ENCODE measurements at places on chromosomes 16 and 17. TPM values are rescaled to one million over a fixed set of nuclear protein-coding genes. Genes with fewer than 3 reads are reported as not detected.

The MYH13 gene
- total RNA-seq = not detected

The IRF8 gene
- total RNA-seq = 1.4 TPM

The CBX4 gene
- total RNA-seq = 65.7 TPM

The GRB7 gene
- not detected for total RNA-seq

The GFER gene
- total RNA-seq = 19.6 TPM

GRCh38 chr17:80882926-80883685 is 108.5 kb upstream of the CHMP6 start:
- no peak overlapping the region for H3K4me3 ChIP-seq
- no peak overlapping the region for H3K27ac ChIP-seq
- no peaks in the 10 kb centered on the region for H3K27me3 ChIP-seq
- H3K36me3 ChIP-seq = peaks cover 26% of the 10 kb centered on the region
- peaks cover under 1% of the 10 kb centered on the region for H3K4me1 ChIP-seq
- DNase-seq = no peak

DNA sequence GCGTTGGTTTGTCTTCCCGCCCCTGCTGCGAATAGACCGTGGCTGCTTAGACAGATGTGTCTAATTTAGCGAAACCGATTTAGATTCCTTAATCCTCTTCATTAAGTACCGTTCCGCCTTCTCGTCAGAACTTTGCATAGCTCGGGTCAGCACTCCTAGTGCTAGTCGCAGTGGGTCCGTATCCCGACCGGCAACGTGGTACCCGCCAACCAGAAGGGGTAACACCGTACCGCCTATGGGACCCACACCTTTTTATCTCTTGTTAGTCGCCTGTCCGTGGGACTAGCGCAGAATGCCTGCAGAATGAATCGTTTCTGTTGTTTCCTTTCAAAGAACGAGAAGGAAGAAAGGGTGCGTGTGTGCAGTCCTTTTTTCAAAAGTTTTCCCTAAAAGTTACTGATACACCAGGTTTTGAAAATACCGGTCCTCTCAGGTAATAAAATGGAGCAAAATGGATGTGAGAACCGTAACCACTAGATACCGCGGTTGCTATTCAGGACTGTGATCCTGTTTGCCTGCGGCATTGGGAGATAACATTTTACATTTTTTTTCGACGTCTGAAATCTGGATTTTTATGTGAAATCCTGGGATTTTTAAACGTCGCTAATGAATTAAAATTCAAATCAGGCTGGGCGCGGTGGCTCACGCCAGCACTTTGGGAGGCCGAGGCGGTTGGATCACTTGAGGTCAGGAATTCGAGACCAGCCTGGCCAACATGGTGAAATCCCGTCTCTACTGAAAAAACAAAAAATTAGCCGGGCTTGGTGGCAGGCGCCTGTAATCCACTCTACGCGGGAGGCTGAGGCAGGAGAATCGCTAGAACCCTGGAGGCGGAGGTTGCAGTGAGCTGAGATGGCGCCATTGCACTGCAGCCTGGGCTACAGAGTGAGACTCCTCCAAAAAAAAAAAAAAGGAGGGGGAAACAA is 998 bp upstream of the SRSF1 start:
- peak overlapping the region; percentile 98 for H3K4me3 ChIP-seq
- DNase-seq = no peak
- H3K27me3 ChIP-seq = no peaks in the 10 kb centered on the region
- H3K4me1 ChIP-seq = peaks cover 37% of the 10 kb centered on the region
- H3K36me3 ChIP-seq = peaks cover 28% of the 10 kb centered on the region

DNA sequence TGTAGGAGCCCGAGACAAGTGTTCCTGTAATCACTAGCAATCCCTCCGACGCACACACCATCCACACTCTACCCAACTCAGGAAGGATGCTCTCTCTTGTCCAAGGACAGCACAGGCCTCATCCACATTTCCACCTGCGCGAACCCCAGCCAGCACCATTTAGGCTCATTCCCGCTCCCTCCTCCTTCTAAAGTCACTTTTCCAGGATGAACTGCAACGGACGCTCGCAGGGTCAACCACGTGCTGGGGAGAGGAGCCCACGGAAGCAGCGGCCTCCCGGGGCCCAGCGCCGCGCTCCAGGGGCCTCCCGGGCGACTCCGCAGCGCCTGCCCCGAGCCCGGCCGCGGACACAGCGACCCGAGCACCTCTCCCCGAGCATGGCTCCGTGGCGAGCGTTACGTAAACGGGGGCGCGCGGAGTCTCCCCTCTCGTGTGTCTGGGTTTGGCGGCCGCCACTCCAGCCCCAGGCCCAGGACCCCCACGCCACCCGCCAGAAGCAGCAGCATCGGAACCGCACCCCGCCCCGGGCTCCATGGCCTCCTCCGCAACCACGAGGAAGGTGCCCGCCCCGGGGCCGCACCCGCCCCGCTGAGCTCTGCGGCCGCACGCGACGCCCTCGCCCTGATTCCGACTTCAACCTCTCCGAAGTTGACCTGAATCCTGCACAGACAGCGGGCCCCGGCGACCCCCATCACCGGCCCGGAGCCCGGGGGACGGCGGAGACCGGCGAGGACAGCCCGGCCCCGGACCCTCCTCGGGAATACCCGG is 668 bp downstream of the USP36 start:
- peak overlapping the region; percentile 95 for H3K27ac ChIP-seq
- H3K36me3 ChIP-seq = peaks cover 28% of the 10 kb centered on the region
- H3K4me1 ChIP-seq = peaks cover 40% of the 10 kb centered on the region
- peak overlapping the region; percentile 74 for H3K4me3 ChIP-seq
- DNase-seq = peak; percentile 73
- no peaks in the 10 kb centered on the region for H3K27me3 ChIP-seq

- no peak for DNase-seq
- H3K36me3 ChIP-seq = no peaks in the 10 kb centered on the region
- no peak overlapping the region for H3K4me3 ChIP-seq
These were observed 18.7 kb upstream of the ARHGAP17 start for GRCh38 chr16:25033852-25034251.

GRCh38 chr17:18084256-18084655 is 3.5 kb upstream of the DRG2 start:
- no peak overlapping the region for H3K4me3 ChIP-seq
- DNase-seq = no peak
- peaks cover 18% of the 10 kb centered on the region for H3K4me1 ChIP-seq
- no peaks in the 10 kb centered on the region for H3K27me3 ChIP-seq
- no peaks in the 10 kb centered on the region for H3K36me3 ChIP-seq

- no peak overlapping the region for H3K27ac ChIP-seq
- no peak for DNase-seq
- H3K4me3 ChIP-seq = no peak overlapping the region
- no peaks in the 10 kb centered on the region for H3K36me3 ChIP-seq
- no peaks in the 10 kb centered on the region for H3K27me3 ChIP-seq
These were observed 19.4 kb upstream of the FASN start for GRCh38 chr17:82117139-82118090.

DNA sequence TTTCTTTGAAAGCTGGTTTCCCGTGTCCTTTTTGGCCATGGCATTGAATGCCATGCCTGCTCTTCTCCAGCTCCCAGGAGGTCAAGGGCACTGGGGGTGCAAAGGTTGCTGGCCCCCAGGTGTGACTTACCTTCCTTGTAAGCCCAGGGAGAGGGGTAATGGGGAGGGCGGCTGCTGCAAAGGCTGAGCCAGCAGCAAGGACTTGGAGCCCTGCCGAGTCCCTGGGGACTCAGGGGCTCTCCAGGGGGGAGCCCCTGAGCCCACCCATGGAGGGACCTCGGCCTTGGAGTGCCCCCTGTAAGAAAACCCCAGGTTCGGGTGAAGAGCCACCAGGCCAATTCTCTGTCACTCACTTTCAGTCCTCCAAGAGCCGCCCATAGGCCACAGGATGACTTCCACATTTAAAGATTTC is 5.9 kb upstream of the CCL22 start:
- H3K36me3 ChIP-seq = no peaks in the 10 kb centered on the region
- H3K27me3 ChIP-seq = peaks cover 4% of the 10 kb centered on the region
- H3K4me3 ChIP-seq = no peak overlapping the region
- H3K4me1 ChIP-seq = no peaks in the 10 kb centered on the region

Measured in CD4-positive, alpha-beta memory T cell (primary cell).